ENCODE measurements at places on chromosomes 13 and 19.

DNA sequence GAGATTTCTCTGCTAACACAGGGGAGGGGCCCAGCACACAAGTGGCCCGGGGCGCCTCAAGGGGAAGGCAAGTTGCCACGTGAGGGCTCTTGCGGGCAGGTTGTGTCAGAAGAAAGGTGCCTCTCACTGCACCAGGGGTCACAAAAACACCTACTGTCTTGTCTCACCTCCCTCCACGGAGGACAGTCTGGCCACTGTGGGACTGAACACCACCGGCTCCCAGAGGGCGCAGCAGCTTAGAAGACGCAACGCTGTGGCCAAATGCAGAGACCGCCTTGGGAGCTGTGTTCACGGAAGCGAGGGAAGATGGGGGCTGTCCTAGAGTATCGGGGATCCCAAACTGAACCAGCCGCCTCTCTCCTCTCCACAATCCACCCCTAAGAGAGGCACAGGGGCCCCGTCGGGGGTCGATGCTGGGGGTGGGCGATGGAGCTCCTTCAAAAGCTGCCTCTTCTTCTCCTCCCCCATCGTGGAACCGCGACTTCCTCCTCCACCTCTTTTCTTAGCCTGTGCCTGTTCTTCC, 177.5 kb downstream of the FOXO1 start:
- no peak for DNase-seq

DNA sequence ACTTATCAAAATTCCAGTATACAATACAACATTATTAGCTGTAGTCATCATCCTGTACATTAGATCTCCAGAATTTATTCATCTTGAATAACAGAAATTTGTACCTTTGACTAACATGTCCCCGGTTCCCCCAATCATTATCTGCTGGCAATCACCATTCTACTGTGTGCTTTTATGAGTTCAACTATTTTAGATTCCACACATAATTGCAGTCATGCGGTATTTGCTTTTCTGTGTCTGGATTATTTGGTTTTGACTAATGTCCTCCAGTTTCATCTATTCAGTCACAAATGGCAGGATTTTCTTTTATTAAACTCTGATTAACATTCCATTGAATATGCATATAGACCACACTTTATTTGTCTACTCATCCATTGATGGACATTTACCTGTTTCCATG, 530.7 kb upstream of the SLITRK1 start:
- no peak for DNase-seq

GRCh38 chr13:23703246-23703860, 133.1 kb downstream of the TNFRSF19 start:
- no peak for DNase-seq

DNA sequence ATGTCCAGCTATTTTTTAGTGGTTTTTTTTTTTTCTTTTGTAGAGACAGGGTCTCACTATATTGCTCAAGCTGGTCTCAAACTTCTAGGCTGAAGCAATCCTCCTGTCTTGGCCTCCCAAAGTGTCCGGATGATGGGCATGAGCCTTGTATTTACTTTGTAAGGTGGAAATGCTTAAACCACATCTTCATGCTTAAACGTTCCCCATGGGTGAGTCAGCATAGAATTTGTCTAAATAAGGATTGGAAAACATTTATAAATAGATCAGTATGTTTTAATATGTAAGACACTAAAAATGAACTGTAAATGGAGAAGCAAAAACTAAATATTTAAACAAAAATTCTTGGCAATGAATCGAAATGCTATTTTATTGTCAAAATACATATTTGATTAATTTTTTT, 698.0 kb downstream of the PCDH9 start:
- DNase-seq, result no peak

GRCh38 chr19:48509467-48510194, 2.0 kb downstream of the LMTK3 start:
- DNase-seq, result no peak

- no peak for DNase-seq
Observed at GRCh38 chr13:110690516-110690915, 15.4 kb downstream of the CARS2 start.
